ENCODE measurements at places on chromosomes 3 and 15.

DNA sequence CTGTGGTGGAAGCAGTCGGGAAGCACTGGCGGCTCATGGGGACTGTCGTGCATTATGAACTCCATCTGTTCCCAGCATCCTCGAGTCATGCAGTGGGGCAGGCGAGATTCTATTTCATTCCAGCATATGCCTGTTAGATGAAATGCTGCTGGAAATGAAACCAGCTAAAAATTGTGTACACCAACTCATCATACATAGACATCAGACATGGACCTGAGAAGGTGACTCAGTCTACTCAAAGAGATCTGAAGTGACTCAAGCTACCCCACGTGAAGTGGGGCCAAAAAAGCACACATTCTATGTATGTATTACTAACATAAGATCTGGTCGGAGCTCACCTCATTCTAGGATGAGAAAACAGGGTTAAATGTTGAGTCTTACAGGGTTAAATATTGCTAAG, 47.5 kb upstream of the FAM98B start:
- no peaks in the 10 kb centered on the region for H3K4me1 ChIP-seq
- peaks cover 10% of the 10 kb centered on the region for H3K27me3 ChIP-seq
- H3K27ac ChIP-seq = no peak overlapping the region
- no peak overlapping the region for H3K4me3 ChIP-seq
- DNase-seq = no peak

DNA sequence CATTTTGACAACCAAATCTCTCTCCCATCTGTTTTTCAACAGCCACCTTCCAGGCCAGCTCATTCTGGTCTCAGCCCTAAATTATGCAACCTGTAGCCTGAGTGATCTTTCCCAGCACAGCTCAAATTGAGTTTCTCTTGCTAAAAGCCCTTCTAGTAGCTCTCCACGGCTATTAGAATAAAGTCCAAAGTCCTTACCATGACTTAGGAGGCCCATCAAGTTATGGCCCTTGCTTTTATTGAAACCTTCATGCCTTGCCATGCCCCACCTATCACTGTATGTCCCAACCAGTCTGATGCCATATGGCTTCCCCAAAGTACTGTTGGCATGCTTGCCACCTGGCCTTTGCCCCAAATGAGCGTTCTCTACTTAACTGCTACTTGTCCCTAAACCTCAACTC, 303.5 kb upstream of the GADL1 start:
- peaks cover 8% of the 10 kb centered on the region for H3K36me3 ChIP-seq
- H3K4me3 ChIP-seq = no peak overlapping the region
- no peak for DNase-seq
- H3K27me3 ChIP-seq = no peaks in the 10 kb centered on the region
- H3K4me1 ChIP-seq = peaks cover 11% of the 10 kb centered on the region

GRCh38 chr3:57951066-57951882, 56.9 kb upstream of the FLNB start:
- peak overlapping the region; percentile 11 for H3K4me3 ChIP-seq
- H3K36me3 ChIP-seq = no peaks in the 10 kb centered on the region
- H3K27ac ChIP-seq = peak overlapping the region; percentile 99
- H3K27me3 ChIP-seq = no peaks in the 10 kb centered on the region
- peaks cover 69% of the 10 kb centered on the region for H3K4me1 ChIP-seq

GRCh38 chr3:125141596-125142419, 70.7 kb downstream of the SLC12A8 start:
- peaks cover 38% of the 10 kb centered on the region for H3K4me1 ChIP-seq
- H3K27ac ChIP-seq = no peak overlapping the region
- no peaks in the 10 kb centered on the region for H3K36me3 ChIP-seq
- peak overlapping the region; percentile 72 for H3K4me3 ChIP-seq
- peaks cover 40% of the 10 kb centered on the region for H3K27me3 ChIP-seq
- peak; percentile 68 for DNase-seq

GRCh38 chr15:52714968-52715367, 35.8 kb upstream of the ATOSA start:
- no peak overlapping the region for H3K4me3 ChIP-seq
- no peak for DNase-seq

DNA sequence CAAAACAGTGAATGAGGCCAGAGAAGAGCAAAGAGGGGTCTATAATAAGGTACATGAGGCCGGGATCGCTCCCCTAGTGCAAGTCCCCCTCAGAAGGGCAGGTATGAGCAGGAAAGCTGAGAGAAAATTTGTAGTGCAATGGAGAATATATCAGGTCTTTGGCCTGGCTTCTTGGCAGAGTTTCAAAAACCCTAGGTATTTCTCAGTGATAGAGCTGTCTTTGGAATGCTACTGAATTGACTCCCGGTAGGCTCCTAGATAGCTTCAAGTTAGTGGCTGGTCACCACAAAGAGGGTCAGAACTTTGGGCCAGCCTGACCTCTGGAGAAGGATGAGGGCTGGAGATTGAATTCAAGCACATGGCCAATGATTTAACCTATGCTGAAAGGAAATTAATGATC, 30.6 kb upstream of the OXTR start:
- H3K4me1 ChIP-seq = no peaks in the 10 kb centered on the region
- no peak for DNase-seq
- peaks cover 4% of the 10 kb centered on the region for H3K36me3 ChIP-seq
- no peak overlapping the region for H3K4me3 ChIP-seq
- no peak overlapping the region for H3K27ac ChIP-seq

GRCh38 chr3:8279476-8279875, 222.1 kb upstream of the LMCD1 start:
- peaks cover 3% of the 10 kb centered on the region for H3K27me3 ChIP-seq
- H3K4me3 ChIP-seq = no peak overlapping the region
- peak overlapping the region; percentile 2 for H3K27ac ChIP-seq
- H3K4me1 ChIP-seq = peaks cover 25% of the 10 kb centered on the region
- DNase-seq = no peak

DNA sequence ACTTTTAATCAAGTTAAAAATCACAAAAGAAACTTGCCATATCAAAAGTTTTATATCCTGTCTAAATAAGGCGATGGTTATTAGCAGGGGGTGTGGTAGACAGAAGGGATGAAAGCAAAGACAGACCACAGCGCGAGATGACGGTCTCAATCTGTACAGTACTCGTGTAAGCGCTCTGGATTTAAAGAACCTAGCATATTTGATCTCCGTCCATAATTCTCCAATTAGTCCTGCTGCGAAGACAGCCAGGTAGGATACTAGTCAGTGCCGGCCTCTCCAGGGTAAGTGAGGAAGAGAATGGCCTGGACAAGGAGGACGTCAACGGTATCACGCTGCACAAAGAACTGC, 701 bp downstream of the SGO1 start:
- DNase-seq = peak; percentile 21
- H3K4me1 ChIP-seq = no peaks in the 10 kb centered on the region
- peaks cover 6% of the 10 kb centered on the region for H3K36me3 ChIP-seq
- H3K4me3 ChIP-seq = no peak overlapping the region
- H3K27me3 ChIP-seq = no peaks in the 10 kb centered on the region

DNA sequence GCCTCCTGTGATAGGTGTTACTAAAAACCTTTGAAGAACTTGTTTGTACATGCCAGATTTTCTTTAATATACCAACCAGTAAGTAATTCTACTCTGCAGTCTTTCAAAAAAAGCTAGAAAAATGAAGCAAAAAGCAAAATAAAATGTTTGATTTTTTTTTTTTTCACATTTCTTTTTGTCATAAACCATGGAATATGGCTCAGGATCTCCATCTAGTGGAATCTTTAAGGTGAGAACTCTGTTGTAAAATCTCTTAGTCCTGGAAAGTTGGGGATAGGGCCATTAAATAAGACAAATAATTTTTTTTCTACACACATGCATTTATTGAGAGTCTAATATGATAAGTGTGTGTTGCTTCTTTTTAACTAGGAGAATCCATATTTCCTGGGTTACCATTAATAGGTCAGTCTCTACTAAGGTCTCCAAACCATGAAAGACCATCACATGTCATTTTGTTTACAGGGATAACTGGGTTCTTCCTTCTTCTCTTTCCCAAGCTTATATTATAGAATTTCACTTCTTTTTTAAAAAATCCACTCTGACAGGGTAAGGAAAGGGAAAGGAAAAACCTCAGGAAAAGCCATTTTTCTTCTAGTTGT, 84.6 kb downstream of the SLC9A9 start:
- no peaks in the 10 kb centered on the region for H3K36me3 ChIP-seq
- DNase-seq = no peak
- no peaks in the 10 kb centered on the region for H3K4me1 ChIP-seq
- H3K4me3 ChIP-seq = no peak overlapping the region
- peaks cover 4% of the 10 kb centered on the region for H3K27me3 ChIP-seq
- no peak overlapping the region for H3K27ac ChIP-seq

GRCh38 chr3:146529021-146529420, 15.4 kb downstream of the PLSCR1 start:
- no peak for DNase-seq
- H3K4me1 ChIP-seq = peaks cover 21% of the 10 kb centered on the region
- H3K4me3 ChIP-seq = no peak overlapping the region

DNA sequence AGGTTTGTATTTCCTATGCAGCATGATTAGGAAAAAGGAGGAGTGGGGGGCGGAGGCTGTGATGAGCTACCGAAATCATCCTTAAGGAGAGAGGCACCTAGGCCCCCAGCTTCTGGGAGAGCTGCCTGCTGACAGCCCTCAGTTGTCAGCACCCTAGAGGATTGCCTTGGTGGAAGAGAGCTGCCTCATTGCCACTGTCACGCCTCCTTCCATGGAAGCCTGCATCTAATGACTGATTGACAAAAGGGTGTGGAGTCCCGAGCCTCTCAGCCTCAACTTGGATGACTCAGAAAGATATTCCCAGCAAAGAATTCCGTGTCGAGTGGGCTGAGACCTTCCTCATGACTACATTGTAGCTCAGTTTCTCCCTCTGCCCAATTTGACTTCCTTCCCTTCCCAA, 320.4 kb upstream of the PROK2 start:
- peaks cover 47% of the 10 kb centered on the region for H3K27me3 ChIP-seq
- no peak overlapping the region for H3K27ac ChIP-seq
- peaks cover 14% of the 10 kb centered on the region for H3K4me1 ChIP-seq
- no peak for DNase-seq
- H3K36me3 ChIP-seq = no peaks in the 10 kb centered on the region
- H3K4me3 ChIP-seq = no peak overlapping the region

DNA sequence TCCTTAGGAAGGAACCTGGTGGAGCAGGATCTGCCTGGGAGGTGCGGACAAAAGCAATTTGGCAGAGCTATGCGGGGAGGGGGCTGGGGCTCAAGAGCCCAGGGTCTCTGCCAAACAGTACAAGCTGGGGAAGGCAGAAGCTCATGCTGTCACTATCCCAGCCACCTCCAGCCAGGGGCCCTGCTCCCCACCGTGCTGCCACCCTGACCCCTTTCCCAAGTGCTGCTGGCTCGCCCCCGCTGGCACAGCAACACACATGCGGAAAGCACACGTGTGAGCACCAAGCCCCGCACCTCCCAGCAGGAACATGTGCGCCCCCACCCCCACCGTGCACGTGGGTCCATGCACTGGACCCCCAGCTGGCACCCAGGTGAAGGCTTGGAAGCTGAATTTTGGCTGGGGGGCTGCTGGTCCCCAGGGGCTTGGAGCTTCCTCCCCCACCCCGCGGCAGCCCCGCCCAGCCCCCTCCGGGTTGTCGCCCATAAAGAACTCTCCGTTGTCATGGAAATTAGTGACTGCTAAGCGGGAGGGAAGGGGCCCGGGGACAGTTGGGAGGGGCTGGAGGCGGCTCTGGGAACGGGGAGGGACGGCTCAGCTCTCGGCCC, 742 bp downstream of the CAMKV start:
- peaks cover 28% of the 10 kb centered on the region for H3K27me3 ChIP-seq
- peaks cover 56% of the 10 kb centered on the region for H3K4me1 ChIP-seq
- H3K4me3 ChIP-seq = peak overlapping the region; percentile 70
- no peaks in the 10 kb centered on the region for H3K36me3 ChIP-seq
- peak; percentile 53 for DNase-seq
- H3K27ac ChIP-seq = no peak overlapping the region

DNA sequence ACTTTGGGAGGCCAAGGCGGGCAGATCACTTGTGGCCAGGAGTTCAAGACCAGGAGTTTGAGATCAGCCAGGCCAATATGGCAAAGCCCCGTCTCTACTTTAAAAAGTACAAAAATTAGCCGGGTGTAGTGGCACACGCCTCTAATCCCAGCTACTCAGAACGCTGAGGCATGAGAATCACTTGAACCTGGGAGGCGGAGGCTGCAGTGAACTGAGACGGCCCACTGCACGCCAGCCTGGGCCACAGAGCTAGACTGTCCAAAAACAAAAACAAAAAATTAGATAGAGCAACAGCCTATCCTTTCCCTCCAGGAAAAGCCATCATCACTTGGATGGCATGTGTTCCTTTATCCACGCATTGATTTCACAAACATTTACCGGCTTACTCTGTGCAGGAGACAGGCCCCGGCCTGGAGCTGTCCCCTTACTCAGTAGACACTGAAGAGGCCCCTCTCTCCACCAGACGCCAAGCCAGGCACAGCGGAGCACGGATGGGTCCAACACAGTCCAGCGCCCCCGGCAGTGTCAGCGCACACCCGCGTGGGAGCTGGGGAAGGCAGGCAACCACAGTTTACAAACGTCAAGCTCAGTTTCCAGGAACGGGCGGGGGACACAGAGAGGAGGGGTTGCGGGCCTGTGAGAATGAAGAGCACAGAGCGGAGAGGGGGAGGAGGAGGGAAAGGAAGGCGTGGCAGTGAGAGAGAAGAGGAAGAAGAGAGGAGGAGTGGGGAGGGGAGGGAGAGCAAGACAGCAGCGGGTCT, 3.1 kb downstream of the GP5 start:
- H3K27ac ChIP-seq = peak overlapping the region; percentile 12
- peak overlapping the region; percentile 26 for H3K4me3 ChIP-seq

DNA sequence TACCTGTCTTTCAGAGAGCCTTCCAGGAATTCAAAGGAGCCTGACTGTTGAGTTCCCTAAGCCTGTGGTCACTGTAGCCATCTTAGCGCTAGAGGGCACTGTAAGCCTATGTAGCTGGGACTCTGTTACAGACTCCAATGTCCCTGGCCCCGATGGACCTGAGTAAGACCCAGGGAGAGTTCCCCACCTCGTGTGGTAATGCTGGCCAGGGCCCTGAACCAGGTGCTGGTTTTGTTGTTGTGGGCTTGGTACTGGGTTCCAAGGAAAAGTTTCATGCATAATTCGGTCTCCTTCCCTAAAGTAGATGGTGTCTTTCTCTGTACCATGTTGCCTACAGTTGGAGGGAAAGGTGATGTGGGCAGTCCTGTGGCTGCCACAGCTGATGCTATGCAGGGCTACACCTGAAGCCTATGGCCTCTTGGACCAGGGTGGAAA, 32.4 kb downstream of the CDAN1 start:
- peaks cover 40% of the 10 kb centered on the region for H3K36me3 ChIP-seq
- DNase-seq = peak; percentile 68
- no peak overlapping the region for H3K4me3 ChIP-seq
- no peaks in the 10 kb centered on the region for H3K4me1 ChIP-seq
- peaks cover 7% of the 10 kb centered on the region for H3K27me3 ChIP-seq
- H3K27ac ChIP-seq = peak overlapping the region; percentile 43

GRCh38 chr3:195438371-195438770, 4.4 kb downstream of the ACAP2 start:
- H3K27me3 ChIP-seq = peaks cover 3% of the 10 kb centered on the region
- no peak overlapping the region for H3K27ac ChIP-seq
- H3K4me1 ChIP-seq = peaks cover 24% of the 10 kb centered on the region
- H3K4me3 ChIP-seq = no peak overlapping the region
- no peak for DNase-seq
